Fibroblast of villous mesenchyme (primary cell): ENCODE measurements at places on chromosomes 6 and 20. TPM values are rescaled to one million over a fixed set of nuclear protein-coding genes. Genes with fewer than 3 reads are reported as not detected.

The HCRTR2 gene
- total RNA-seq, result not detected in 2 replicates

The PPP1R3G gene
- total RNA-seq, result 1.3 and 2.6 TPM in 2 replicates

The CNKSR3 gene
- 3.2 and 4.7 TPM in 2 replicates for total RNA-seq

The ANKRD66 gene
- not detected in 2 replicates for total RNA-seq

The CLVS2 gene
- not detected in 2 replicates for total RNA-seq

The HLA-DRB1 gene
- total RNA-seq, result not detected in 2 replicates

The APMAP gene
- 72.2 and 81.2 TPM in 2 replicates for total RNA-seq

The IP6K3 gene
- 2.6 and 6.0 TPM in 2 replicates for total RNA-seq

The STMND1 gene
- under 0.01 TPM in 1 of 2 replicates, not detected in the other for total RNA-seq

The SLC52A3 gene
- not detected in 2 replicates for total RNA-seq

The EYS gene
- total RNA-seq, result under 0.01 TPM in 2 replicates

The GLP1R gene
- total RNA-seq, result not detected in 2 replicates

The HTR1E gene
- total RNA-seq, result not detected in 2 replicates

The TSPO2 gene
- total RNA-seq, result not detected in 2 replicates

The OVOL2 gene
- total RNA-seq, result not detected in 2 replicates

The CUTA gene
- 155 and 201 TPM in 2 replicates for total RNA-seq

The PAX1 gene
- under 0.01 TPM in 1 of 2 replicates, not detected in the other for total RNA-seq

The BNIP5 gene
- not detected in 2 replicates for total RNA-seq

The HLA-DQA2 gene
- not detected in 2 replicates for total RNA-seq

The KCNK16 gene
- not detected in 2 replicates for total RNA-seq

The RAET1L gene
- not detected in 2 replicates for total RNA-seq

The ASIP gene
- total RNA-seq, result not detected in 2 replicates

The EPPIN gene
- total RNA-seq, result not detected in 2 replicates

The SLC4A11 gene
- 1.6 and 1.7 TPM in 2 replicates for total RNA-seq
